IMR-90 (cell line): ENCODE measurements at places on chromosomes 12 and 14.

DNA sequence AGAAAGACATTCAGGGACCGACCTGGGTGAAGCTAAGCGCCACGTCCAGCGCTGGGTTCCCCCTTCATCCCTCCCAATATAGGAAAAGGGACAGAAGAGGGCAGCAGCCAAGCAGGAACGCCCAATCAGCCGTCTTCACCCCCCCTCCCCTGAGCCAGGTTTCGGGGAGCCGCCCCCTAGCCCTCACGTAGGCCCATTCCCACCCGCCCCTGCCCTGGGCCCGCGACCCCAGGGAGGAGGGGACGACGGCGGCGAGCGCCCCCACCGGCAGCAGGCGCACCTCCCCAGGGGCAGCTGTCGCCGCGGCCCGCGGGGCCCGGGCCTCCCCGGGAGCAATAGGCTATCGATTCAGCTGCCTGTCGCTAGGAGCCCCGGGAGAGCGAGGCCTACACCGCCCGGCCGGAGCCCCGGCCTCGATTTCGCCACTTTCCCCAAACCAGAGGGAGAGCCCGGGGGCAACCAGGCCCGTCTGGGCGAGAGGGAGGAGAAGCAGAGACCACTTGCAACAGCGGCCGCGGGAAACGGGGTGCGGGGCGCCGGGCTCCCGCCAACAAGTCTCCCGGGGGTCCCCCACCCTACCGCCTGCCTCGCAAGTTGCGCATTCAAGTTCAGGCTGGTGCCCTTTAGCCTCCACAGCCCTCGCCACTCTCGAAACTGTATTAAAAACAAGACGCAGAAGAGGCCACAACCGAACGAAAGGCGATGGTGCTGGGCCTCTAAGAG is 1.3 kb downstream of the DCAF5 start:
- peak; percentile 67 for DNase-seq

DNA sequence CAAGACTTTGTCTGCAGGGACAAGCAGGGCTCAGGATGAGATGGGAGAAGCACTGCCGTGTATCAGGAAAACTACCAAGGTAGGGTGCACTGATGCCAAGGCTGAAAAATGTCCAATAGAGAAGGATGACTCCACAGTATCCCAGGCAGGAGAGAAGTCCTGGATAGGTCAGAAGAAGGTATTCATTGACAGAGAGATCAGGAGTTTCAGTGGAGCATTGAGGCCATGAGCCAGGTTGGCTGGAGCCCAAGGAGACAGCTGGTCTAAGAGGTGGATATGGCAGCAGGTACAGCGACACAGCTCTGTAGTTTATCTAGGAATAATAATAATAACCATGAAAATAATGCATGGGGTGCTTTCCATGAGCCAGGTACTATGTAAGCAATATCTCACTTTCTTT is 180.9 kb downstream of the EXOC5 start:
- no peak for DNase-seq

DNA sequence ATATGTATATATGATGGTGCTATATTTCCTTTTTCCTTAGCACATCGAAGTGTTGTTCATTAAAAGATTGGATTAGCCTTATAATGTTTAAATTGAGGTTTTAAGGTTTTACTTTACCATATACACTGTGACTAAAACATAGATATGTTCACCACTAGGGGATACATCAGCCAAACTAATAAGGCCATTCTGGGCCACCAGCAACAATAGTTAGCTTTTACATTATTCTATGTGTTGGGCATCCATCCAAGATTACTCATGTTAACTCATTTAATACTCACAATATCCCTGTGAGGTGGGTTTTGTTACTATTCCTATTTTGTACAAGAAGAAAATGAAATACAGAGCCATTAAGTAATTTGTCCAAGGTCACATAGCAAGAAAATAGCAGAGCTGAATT is 202.6 kb upstream of the AVPR1A start:
- DNase-seq: peak; percentile 2

GRCh38 chr12:7093892-7094291 is 1.6 kb upstream of the C1R start:
- no peak for DNase-seq

GRCh38 chr12:119692997-119693396 is 25.1 kb downstream of the PRKAB1 start:
- DNase-seq: peak; percentile 90

DNA sequence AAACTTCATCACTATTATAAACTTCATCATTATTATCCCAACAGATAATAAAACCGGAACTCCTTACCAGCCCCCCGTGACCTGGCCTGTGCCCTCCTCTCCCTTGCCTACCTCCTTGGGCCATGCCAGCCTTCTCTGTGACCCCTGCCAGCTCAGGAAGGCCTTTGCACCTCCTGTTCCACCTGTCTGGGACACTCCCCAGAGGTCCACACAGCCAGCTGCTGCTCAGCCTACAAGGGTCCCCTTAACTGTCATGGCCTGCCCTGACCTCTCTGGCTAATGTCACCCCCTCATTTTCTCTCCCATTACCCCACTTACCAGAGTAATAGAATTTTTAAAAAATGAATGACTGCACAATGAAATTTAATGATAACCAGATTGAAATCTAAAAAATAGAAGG is 121.0 kb downstream of the NCOR2 start:
- DNase-seq: no peak

- no peak for DNase-seq
These were observed 2.7 kb downstream of the SERPINA11 start for GRCh38 chr14:94449930-94450329.

- DNase-seq: no peak
These were observed 41.7 kb upstream of the FOS start for GRCh38 chr14:75236901-75237419.

GRCh38 chr14:78245238-78245637 is 75.1 kb downstream of the NRXN3 start:
- DNase-seq: no peak

GRCh38 chr14:59619061-59619460 is 42.4 kb upstream of the CCDC175 start:
- no peak for DNase-seq

- no peak for DNase-seq
These were observed 17.0 kb downstream of the CLEC14A start for GRCh38 chr14:38238878-38239277.

DNA sequence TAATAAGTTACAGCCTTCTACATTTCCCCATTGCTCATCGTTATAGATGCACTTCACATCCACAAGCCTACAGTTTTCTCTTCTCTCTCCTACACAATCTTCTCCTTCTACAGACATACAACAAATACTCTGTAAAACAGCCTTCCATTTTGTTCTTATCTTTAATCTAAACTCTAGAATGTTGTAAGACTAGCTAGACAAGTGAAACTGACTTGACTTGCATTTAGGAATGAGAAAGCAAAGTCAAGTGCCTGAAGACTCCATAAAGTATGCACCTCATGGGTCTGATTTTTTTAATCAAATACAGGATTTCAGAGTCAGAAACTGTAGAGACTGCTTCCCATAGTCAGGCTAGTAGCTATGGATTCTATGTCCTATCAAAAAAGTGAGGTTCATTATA is 190.3 kb downstream of the KLHL28 start:
- DNase-seq: no peak

GRCh38 chr12:4938900-4939299 is 29.2 kb downstream of the KCNA1 start:
- DNase-seq: no peak

DNA sequence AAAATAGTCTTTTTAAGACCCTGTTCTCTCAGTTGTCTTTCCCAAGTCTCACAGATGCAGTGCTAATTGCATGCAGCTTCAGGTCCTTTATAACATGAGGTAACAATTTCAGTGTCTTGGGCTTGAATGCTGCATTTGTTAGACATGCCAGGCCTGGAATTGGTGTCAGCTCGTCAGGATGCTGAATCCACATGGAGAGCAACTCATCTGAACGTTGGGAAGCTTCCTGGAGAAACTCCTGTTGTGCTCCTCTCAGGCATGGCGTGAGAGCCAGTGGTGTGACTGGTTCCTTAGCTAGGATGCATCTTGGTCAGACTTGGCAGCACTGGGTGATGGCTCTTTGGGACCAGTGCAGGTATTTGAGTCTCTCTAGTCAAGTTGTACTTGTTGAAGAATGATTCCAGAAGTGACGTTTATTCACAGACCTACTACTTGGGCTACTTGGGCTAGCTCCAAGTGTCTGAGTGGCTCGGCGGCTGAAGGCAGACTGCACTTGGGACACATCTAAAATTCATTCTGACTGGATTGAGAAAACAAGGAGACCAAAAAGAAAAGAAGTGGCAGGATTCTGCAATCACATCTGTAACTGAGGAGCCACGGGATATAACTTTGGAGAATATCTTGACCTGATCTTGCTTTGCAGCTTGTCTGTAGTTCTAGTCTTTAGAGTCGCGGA is 134.8 kb upstream of the ARHGAP5 start:
- DNase-seq: no peak

DNA sequence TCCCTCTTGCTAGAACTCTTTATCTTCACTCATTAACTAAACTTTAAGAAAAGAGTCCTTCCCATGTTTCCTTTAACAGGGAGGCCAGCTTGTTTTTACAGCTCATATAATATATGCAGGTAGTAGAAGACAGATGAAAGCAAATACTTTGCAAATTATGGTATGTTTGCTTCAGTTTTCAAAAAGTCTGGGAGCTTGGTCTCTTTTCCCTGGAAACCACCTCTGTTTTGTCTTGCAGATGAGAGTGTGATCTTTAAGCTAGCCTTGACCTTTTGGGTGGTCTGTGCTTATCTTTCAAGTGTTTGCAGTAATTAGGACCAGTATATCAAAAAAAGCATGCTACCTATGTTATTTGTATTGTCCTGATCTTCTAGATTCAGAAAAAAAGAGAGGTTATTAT is 62.7 kb downstream of the ERC1 start:
- no peak for DNase-seq
